ENCODE measurements at places on chromosomes 11 and 22. TPM values are rescaled to one million over a fixed set of nuclear protein-coding genes. Genes with fewer than 3 reads are reported as not detected.

IFT27 gene
- total RNA-seq: 44.6 TPM

- DNase-seq: no peak
- no peak overlapping the region for H3K4me3 ChIP-seq
- no peaks in the 10 kb centered on the region for H3K27me3 ChIP-seq
- no peaks in the 10 kb centered on the region for H3K4me1 ChIP-seq
- no peaks in the 10 kb centered on the region for H3K36me3 ChIP-seq
- no peak overlapping the region for H3K27ac ChIP-seq
Measured at GRCh38 chr11:124331873-124332272, 11.9 kb upstream of the OR8D2 start.

XNDC1N gene
- 7.9 TPM for total RNA-seq

DNA sequence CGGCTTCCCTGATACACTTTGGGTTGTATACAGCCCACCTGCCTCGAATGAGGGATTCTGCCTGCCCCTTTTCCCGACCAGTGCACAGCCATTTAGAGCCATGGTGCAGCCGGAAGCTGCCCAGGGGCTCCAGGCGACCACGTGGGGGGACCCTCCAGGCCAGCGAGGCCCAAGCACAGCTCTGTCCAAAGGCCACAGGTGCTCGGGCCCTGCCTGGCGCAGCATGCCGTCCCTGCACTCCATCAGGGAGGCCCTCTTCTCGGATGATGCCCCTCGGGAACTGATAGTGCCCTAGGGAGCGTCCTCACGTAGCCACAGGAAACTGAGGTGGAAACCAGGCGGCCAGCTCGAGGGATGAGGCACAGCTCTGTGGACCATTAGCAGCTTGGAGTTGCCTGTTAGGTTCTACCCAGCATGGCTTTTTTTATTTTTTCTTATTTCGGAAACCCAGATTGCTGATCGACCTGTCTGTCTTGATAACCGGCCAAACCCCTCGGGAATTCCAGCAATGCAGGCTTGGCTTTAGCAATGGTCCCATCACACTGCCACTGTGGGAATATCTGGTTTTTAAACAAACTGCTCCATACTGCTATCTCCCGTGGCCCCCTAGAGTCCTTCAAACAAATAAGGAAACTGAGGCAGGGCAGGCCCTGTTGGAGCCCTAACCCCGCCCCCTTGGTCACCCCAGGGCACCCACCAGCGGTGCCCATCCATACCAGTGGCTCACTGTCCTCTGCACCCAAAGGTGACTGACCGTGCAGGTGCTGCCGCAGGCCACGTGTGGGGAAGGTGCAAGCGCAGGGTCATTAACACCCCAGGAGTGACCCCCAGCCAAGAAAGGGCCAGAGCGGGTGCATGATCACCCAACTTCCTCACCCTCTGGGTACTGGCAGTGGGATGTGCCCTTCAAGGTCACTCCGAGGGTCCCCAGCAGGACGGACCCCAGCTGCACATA lies 8.0 kb downstream of the ANO1 start:
- H3K27me3 ChIP-seq: no peaks in the 10 kb centered on the region
- no peaks in the 10 kb centered on the region for H3K36me3 ChIP-seq
- no peak overlapping the region for H3K4me3 ChIP-seq
- no peak overlapping the region for H3K27ac ChIP-seq
- DNase-seq: no peak

TRPM5 gene
- total RNA-seq: 1.3 TPM

PANX3 gene
- not detected for total RNA-seq

- no peaks in the 10 kb centered on the region for H3K4me1 ChIP-seq
- H3K4me3 ChIP-seq: no peak overlapping the region
- H3K36me3 ChIP-seq: no peaks in the 10 kb centered on the region
- DNase-seq: peak; percentile 30
- no peaks in the 10 kb centered on the region for H3K27me3 ChIP-seq
Measured at GRCh38 chr22:27115816-27116256, 458.4 kb downstream of the MIAT start.

GRCh38 chr11:3153291-3153861 lies 11.7 kb downstream of the OSBPL5 start:
- no peaks in the 10 kb centered on the region for H3K36me3 ChIP-seq
- no peak overlapping the region for H3K4me3 ChIP-seq
- H3K27ac ChIP-seq: peak overlapping the region; percentile 31
- peaks cover 17% of the 10 kb centered on the region for H3K4me1 ChIP-seq
- H3K27me3 ChIP-seq: no peaks in the 10 kb centered on the region
- DNase-seq: no peak

DNA sequence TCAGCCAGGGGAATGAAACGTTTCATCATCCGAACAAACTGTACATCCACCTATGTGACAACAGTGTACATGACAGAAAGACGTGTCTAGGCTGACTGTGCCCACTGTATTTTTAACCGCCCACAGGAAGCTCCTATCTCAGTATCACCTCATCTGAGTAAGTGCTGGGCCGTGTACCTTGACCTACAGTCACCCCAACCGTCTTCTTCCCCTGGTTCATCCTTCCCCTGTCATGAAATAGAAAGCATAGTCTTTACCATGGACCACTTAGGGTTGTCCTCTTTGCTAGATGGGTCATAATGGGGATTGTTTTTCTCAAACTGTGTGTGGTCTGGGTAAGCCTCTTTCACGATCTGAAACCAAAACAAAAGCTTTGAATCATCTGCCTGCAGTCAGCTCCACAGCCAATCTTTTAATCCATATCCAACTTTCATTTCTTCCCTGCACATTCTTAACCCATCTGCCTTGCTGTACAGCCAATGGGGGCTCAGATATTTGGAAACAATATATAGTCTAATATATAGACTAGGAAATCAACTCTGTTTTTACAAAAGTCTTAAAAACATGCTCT lies 4.2 kb downstream of the THYN1 start:
- no peak for DNase-seq
- no peaks in the 10 kb centered on the region for H3K4me1 ChIP-seq
- H3K27ac ChIP-seq: no peak overlapping the region
- no peaks in the 10 kb centered on the region for H3K27me3 ChIP-seq
- H3K36me3 ChIP-seq: peaks cover 5% of the 10 kb centered on the region

- DNase-seq: peak; percentile 53
- H3K27me3 ChIP-seq: no peaks in the 10 kb centered on the region
- H3K27ac ChIP-seq: peak overlapping the region; percentile 95
Measured at GRCh38 chr11:126282361-126282735, 545 bp upstream of the TIRAP start.

LINC01488 gene
- total RNA-seq: not detected

DNA sequence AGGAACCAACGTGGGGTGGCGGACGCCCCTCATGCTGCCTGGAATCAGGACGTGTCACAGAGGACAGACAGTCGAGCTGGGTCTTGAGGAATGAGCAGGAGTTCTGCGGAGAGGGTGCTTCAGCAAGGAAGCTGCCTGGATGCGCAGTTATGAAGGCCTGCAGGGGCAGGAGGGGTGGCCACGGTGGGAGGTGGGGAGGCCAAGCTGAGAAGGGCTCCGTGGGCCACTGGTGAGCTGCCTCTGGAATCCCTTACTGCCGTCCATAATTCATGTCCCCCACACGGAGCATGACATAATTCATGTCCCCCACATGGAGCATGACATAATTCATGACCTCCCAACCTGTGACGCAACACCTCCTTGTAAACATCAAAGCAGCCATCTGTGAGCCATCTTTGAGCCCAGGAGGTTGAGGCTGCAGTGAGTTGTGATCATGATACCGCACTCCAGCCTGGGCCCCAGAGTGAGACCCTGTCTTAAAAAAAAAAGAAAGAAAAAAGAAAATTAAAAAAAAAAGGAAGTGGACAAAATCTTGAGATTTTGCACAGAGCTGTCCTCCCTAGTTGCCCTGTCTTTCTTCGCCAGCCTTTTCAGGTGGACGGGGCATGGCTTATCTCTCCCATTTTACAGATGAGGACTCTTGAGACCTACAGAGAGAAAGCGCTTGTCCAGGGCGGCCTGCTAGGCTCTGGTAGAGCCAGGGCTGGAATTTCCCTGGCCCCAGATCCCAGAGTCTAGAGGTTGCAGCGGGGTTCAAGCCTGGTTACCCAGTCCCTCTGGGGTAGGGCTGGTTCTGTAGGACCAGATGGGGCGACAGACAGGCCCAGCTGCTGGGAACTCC lies 24.3 kb upstream of the PICK1 start:
- no peak for DNase-seq
- no peak overlapping the region for H3K27ac ChIP-seq
- H3K36me3 ChIP-seq: no peaks in the 10 kb centered on the region
- peaks cover 4% of the 10 kb centered on the region for H3K4me1 ChIP-seq

KCNJ5 gene
- 0.15 TPM for total RNA-seq

GRCh38 chr11:65730461-65730860 lies 9.9 kb upstream of the RNASEH2C start:
- H3K4me1 ChIP-seq: no peaks in the 10 kb centered on the region
- H3K4me3 ChIP-seq: no peak overlapping the region
- no peak for DNase-seq

CCDC15 gene
- total RNA-seq: 1.2 TPM

DNA sequence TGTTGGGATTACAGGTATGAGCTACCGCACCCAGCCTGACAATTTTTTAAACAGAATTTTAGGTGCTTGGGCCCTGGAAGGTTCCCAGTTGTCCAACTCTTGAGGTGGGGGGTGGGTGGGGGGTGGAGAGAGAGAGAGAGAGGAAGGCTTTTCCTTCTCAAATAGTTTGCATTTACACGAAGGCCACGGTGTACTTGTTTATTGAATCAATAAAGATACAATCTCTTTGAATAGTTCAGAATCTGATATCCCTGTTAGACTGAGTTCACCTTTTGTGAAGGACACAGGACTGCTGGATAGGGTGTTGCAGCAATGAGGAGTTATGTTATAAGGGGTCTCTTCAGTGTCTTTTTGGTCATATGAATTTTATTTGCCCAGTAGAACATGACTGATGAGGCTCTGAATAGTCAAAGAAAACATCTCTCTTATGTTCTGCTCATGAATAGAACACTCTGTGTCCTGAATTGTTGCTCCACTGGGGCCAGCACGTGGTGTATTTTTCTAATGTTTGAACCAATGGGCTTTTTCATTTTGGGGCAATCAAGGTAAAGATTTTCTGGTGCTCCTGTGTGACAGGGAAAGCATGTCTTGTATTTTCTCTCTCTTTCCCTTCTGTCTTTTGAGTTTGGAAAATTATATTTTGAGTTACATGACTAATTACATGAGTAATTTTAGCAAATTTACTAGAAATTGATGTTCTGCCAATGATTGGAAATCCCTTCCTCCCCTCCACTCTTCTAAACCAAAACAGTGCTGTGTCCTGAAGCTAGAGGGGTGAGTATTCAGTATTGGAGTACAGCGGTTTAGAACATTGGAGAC lies 61.7 kb downstream of the PTPRJ start:
- DNase-seq: no peak
- no peak overlapping the region for H3K4me3 ChIP-seq
- H3K36me3 ChIP-seq: no peaks in the 10 kb centered on the region
- no peaks in the 10 kb centered on the region for H3K4me1 ChIP-seq
- no peak overlapping the region for H3K27ac ChIP-seq

DNA sequence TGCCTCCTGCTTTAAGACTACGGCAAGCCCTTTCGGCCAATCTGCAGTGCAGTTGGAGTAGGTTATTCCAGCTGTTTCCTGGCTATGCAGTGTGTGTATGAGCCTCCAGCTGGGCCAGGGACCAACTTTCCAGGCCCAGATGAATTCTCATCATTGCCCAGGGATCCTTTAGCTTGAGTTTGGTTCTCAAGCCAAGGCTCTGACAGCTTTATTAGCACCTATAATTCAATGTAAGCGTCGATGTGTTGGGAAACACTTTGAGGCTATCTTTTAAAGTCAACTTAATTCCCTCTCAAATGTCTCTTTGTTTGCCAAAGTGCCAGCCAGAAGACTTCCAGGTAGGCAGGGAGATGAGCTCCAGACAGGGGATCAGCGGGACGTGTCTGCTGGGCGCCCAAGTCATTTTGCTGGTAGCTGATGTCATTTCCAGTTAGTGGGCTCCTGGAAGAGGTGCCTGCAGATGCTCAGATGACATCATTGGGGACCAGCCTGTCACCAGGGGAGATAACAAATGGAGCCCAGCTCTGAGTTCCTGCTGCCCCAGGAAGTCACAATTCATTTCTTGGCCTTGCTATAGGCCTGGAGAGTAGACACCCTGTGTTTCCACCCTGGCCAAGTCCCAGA lies 520.4 kb downstream of the SOX6 start:
- no peak overlapping the region for H3K4me3 ChIP-seq
- H3K27ac ChIP-seq: no peak overlapping the region
- H3K27me3 ChIP-seq: no peaks in the 10 kb centered on the region
- no peaks in the 10 kb centered on the region for H3K36me3 ChIP-seq
- H3K4me1 ChIP-seq: peaks cover 6% of the 10 kb centered on the region

FOXRED1 gene
- total RNA-seq: 63.4 TPM

CCDC188 gene
- total RNA-seq: 0.32 TPM

- H3K27ac ChIP-seq: no peak overlapping the region
- H3K4me3 ChIP-seq: no peak overlapping the region
- no peaks in the 10 kb centered on the region for H3K36me3 ChIP-seq
- no peaks in the 10 kb centered on the region for H3K4me1 ChIP-seq
- DNase-seq: no peak
- no peaks in the 10 kb centered on the region for H3K27me3 ChIP-seq
Measured at GRCh38 chr11:76627606-76628005, 42.9 kb downstream of the LRRC32 start.

DNA sequence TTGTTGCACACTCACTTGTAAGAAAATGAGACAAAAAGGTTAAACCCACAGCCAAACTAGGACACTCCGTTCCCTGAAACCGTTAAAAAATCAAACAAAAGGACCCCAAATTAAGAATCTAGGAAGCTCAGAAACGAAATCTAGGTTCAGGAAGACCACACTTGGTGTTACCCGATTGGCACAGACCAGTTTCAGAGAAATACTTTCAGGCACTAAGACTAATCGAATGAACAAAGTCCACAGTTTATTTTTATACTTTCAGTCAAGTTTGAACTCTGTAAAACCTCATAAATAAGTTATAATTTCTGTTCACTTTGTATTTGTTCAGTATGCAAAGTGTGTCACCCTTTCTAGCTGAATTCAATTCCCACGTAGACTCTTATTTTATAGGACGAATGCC lies 38.8 kb upstream of the TTC12 start:
- H3K27me3 ChIP-seq: no peaks in the 10 kb centered on the region
- no peak overlapping the region for H3K27ac ChIP-seq
- no peaks in the 10 kb centered on the region for H3K36me3 ChIP-seq
- no peaks in the 10 kb centered on the region for H3K4me1 ChIP-seq
- no peak overlapping the region for H3K4me3 ChIP-seq

MDK gene
- total RNA-seq: 98.9 TPM

GRCh38 chr11:74936087-74936486 lies 12.8 kb downstream of the XRRA1 start:
- no peak overlapping the region for H3K4me3 ChIP-seq
- no peaks in the 10 kb centered on the region for H3K4me1 ChIP-seq
- no peaks in the 10 kb centered on the region for H3K27me3 ChIP-seq

- peak overlapping the region; percentile 53 for H3K4me3 ChIP-seq
- H3K36me3 ChIP-seq: no peaks in the 10 kb centered on the region
- H3K4me1 ChIP-seq: peaks cover 10% of the 10 kb centered on the region
- peak; percentile 33 for DNase-seq
Measured at GRCh38 chr11:72642043-72642883, 32.0 kb downstream of the PDE2A start.

GRCh38 chr11:6402561-6402981 lies 12.3 kb downstream of the SMPD1 start:
- H3K27ac ChIP-seq: no peak overlapping the region
- H3K4me3 ChIP-seq: no peak overlapping the region
- H3K27me3 ChIP-seq: no peaks in the 10 kb centered on the region
- H3K4me1 ChIP-seq: no peaks in the 10 kb centered on the region

GRCh38 chr11:12029738-12030363 lies 21.4 kb upstream of the DKK3 start:
- H3K27ac ChIP-seq: no peak overlapping the region
- H3K4me3 ChIP-seq: no peak overlapping the region
- no peaks in the 10 kb centered on the region for H3K36me3 ChIP-seq
- no peaks in the 10 kb centered on the region for H3K4me1 ChIP-seq
- no peak for DNase-seq
